ENCODE measurements at places on chromosomes 3 and 15.

- no peak for DNase-seq
Measured at GRCh38 chr15:26854435-26854834, 12.4 kb upstream of the GABRA5 start.

GRCh38 chr15:42804739-42805138, 67.8 kb upstream of the CDAN1 start:
- DNase-seq, result no peak

- no peak for DNase-seq
Measured at GRCh38 chr15:64895285-64896065, 16.2 kb upstream of the ANKDD1A start.

DNA sequence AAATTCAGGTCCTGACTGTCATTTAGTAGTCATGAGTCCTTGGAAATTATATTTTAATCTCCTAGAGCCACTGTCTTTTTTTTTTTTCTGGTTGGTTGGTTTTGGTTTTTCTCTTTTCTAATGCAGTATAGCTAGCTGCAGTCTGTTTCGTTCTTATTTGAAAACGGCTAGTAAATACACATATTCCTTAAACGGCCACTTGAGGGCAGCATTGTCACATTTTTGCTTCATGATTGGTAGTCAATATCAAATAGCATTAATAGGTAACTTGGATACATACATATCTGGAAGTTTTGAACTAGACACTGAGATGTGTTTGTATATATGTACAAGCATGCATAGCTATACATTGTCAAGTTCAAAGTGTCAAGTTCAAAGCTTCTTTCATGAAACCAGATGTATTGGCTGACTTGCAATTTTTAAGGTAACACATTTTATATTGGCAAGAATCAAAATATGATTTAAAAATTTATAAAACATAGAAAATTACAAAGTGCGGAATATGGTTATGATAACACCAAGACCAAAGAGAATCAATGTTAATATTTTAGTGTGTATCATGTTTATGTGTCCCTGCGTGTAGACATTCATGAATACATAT, 22.5 kb downstream of the GABRA5 start:
- no peak for DNase-seq

- DNase-seq, result no peak
Measured at GRCh38 chr15:61828008-61828407, 232.2 kb downstream of the VPS13C start.

- no peak for DNase-seq
Measured at GRCh38 chr15:31347067-31347975, 20.7 kb downstream of the KLF13 start.

- no peak for DNase-seq
Measured at GRCh38 chr3:159187706-159188105, 385.9 kb downstream of the MFSD1 start.

GRCh38 chr3:168127466-168127865, 31.7 kb upstream of the GOLIM4 start:
- DNase-seq, result no peak

DNA sequence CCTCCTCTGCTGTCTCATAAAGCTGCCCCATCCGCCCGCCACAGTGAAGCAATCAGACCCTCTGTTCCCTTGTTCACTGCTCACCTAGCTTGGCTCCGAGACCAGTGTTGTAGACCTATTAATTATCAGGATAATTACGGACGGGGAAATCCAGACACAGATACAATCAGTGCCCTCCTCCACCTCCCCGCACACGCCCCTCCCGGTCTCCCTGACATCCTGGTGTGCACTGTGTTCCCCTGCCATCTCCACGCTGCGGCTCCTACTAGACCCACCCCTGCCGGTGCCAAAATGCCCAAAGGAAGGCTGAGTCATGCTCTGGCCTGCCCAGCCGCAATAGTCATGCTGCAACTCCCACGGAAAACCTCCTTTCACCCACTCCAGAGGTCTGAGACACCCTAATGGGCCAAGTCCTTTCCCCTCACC, 277.3 kb upstream of the TLE3 start:
- no peak for DNase-seq

- no peak for DNase-seq
Measured at GRCh38 chr3:172142864-172143451, 103.6 kb downstream of the FNDC3B start.

- no peak for DNase-seq
Measured at GRCh38 chr3:184355261-184356040, 6.0 kb downstream of the CLCN2 start.

- no peak for DNase-seq
Measured at GRCh38 chr15:50594311-50594710, 47.8 kb upstream of the USP50 start.

DNA sequence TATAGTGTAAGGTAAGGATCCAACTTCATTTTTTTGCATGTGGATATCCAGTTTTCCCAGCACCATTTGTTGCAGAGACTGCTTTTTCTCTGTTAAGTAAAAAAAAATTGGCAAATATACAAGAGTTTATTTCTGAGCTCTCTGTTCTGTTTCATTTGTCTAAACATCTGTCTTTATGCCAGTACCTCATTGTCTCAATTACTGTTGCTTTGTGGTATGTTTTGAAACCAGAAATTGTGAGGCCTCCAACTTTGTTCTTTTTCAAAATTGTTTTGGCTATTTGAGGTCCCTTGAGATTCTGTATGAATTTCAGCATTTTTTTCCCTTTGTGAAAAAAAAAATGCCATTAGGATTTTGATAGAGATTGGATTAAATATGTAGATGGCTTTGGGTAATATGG, 150.5 kb downstream of the MINAR1 start:
- DNase-seq, result no peak

- no peak for DNase-seq
Measured at GRCh38 chr3:135966271-135966961, 888 bp downstream of the PPP2R3A start.

DNA sequence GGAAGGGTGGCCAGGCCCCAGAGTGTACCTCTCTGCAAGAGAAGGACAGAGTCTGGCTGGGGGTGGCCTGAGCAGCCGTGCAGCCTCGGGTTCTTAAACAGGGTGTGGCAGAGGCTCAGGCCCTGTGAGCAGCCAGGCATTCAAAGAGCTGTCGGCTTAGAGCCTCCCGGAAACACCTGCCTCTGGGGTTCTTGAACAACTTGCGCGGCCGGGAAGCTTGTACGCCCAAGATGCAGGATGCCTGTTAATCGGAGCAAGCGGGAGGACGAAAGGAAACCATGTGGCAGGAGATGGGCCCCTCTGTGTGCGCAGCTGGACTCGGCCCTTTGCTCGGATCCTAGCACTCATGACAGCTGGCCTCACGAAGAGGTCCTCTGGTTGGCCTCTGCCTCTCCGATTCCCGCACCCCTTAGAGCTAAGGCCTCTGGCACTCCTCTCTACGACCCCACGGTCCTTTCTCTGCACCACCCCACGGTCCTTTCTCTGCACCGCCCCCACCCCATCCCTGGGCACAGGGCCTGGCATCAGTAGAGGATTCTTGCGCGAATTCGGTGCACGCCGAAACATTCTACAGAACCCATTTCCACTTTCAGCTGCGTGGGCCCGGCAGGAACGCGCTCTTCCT, 23.9 kb upstream of the TXNRD3 start:
- no peak for DNase-seq

DNA sequence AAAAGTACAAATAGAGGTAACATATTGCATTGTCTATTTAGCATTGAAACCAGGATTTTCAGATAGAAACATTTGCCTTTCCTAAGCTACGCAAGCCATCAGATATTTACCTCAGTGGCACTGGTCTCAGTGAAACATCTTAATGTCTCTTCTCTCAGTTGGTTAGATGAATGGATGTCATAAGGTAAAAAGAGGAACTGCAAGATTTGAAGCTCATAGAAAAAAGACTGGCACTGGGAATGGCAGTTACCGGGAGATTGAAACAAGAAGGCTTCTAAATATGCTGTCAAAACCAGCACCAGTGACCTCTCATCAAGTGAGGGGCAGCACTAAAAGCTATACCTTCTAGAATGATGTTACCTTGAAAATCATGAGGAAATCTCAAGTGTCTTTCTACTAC, 486.4 kb downstream of the FHIT start:
- no peak for DNase-seq

DNA sequence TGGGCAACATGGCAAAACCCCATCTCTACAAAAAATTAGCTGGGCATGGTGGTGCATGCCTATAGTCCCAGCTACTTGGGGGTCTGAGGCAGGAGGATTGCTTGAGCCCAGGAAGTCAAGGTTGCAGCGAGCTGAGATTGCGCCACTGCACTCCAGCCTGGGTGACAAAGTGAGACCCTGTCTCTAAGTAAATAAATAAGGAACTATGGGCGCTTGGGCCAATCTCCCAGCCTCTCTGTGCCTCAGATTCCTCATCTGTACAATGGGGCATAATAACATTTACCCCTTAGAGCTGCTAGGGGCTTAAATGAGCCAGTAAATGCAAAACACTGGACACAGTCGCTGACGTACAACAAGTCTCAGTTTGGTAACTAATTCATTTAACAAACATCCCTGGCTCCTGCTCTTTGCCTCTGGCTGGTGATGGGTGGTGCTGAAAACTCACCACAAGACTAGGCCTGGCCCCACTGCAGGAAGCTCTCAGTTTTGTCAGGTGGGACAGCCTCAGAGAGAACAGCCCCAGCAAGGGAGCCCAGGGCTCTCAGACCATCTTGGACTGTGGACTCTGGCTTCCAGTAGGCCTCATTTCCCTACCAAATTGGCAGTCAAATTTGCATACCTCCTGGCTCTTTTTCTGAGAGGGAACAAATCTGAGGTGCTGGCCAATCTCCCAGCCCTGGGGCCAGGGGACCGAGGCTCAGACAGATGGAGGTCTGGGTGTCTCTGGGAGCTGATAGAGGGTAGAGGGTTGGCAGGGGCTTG, 6.4 kb upstream of the TBC1D2B start:
- DNase-seq, result no peak

GRCh38 chr15:27623149-27623548, 476.0 kb downstream of the OCA2 start:
- DNase-seq, result no peak

DNA sequence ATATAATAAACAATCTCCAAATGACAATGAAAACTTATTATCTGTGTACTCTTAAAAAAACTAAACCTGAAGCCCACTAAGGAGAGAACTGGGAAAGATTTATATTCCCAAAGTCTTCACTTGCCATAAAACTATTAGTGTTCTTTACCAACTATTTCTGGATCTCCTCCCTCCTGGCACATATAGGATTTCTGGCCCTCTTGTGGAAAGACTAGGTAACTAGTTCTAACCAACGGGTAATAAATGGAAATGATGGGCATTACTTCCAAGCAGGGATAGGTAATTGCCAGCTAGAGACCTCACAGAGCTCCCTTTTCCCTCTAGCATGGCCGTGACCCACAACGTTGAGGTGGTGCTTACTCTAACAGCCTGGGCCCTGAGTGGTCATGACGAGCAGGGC, 110.1 kb downstream of the DNAH12 start:
- DNase-seq, result no peak

- no peak for DNase-seq
Measured at GRCh38 chr15:69823223-69823907, 274.4 kb downstream of the TLE3 start.

DNA sequence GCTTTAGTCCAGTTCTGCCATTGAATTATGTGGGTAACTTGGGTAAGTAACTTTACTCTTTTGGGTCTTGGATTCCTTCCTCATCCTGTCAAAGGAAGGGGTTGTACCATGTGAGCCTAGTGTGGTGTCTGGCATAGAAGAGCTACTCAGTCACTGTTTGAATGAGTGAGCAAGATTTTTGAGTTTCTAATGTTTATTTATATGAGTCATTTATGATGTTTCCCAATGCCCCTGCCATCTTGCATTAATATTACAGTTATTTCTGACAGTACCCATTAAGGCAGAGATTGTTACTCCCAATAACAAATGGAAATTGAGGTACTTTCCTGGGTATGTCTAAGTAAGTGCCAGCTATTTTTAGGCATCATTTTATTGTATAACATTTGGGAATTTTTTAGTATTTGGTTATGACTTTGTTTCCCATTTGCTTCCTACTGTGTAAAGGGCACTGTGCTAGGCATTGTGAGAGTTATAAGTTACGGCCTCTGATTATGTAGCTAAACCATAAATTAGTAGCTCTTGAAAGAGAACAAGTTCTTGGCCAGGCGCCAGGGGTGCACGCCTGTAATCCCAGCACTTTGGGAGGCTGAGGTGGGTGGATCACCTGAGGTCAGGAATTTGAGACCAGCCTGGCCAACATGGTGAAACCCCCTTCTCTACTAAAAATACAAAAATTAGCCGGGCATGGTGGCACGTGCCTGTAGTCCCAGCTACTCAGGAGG, 23.5 kb downstream of the NR1D2 start:
- no peak for DNase-seq

GRCh38 chr3:152071924-152072323, 196.8 kb upstream of the MBNL1 start:
- DNase-seq, result no peak

DNA sequence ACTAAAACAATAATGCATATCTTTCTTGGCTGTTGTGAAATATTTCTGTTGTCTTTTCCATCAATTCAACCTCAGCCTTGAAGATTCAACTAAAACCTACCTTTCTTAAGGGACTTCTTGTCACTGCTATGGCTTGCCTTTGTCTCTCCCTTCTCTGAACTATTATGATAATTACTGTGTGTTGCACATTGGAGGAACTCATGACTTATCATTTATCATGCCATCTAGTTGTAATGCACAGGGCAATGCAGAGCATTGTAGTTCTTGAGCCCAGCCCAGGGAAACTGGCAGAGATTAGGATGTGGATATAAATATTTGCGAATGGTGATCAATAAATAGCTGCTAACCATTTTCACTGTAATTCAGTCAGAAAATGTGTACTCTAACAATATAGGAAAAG, 427.1 kb upstream of the FRG2C start:
- DNase-seq, result no peak

DNA sequence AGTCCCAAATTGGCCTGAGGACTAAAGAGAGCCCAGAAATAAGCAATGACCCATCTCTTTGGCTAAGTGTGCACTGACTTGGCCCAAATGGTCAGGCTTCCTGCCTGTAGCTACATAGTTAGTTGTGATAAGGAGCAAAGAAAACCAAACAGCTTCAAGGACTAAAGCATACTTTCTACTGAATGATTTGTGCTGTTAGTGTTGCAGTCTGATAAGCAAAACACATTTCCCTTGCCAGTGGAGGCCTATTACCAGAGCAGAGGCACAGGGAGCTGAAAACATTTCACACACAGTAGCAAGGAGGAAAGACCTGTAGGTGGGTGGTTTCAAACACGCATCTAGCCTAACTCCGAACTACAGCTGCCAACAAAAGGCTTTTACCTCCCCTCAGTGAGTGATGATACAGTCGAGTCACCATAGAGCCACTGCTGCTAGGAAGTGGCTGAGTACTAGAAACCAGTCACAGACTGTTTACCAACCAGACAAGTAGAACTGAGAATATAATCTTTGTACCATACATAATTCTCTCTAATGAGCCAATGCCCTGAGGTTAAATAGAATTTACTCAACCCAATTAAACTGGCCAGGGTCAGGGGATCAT, 222.3 kb upstream of the THBS1 start:
- DNase-seq, result no peak

- DNase-seq, result no peak
Measured at GRCh38 chr3:16723978-16724377, 118.8 kb upstream of the DAZL start.

DNA sequence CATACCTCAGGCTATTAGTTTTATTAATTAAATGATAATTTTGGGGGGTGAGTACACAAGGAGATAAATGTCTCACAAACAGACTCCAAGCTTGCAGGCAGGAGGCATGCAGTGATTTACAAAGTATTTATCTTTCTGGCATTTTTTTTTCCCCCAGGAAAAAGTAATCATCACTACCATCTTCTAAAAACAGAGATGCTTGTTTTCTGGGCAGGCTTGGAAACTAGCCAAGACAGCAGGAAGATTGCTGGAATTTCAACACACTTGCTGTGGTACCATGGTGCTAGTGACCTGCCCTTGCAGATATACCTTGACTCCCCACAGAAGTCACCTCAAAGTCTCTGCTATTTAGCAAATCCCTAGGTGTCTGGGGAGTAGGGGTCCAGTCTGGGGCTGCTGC, 732.8 kb upstream of the CFAP20DC start:
- no peak for DNase-seq

- no peak for DNase-seq
Measured at GRCh38 chr3:3027976-3028567, 82.1 kb downstream of the IL5RA start.

Data from AG04449 (cell line).